Stimulated activated naive CD8-positive, alpha-beta T cell treated with anti-CD3 and anti-CD28 coated beads, Interleukin-15, amount 100 ng/mL, for 72 hours (primary cell): ENCODE measurements at places on chromosomes 1 and 21.

- no peak for DNase-seq
Measured at GRCh38 chr1:91651661-91652071, 151.0 kb downstream of the CDC7 start.

GRCh38 chr1:237411621-237412020, 369.6 kb downstream of the RYR2 start:
- no peak for DNase-seq

- DNase-seq, result no peak
Measured at GRCh38 chr1:209703834-209704504, 677 bp upstream of the HSD11B1 start.

DNA sequence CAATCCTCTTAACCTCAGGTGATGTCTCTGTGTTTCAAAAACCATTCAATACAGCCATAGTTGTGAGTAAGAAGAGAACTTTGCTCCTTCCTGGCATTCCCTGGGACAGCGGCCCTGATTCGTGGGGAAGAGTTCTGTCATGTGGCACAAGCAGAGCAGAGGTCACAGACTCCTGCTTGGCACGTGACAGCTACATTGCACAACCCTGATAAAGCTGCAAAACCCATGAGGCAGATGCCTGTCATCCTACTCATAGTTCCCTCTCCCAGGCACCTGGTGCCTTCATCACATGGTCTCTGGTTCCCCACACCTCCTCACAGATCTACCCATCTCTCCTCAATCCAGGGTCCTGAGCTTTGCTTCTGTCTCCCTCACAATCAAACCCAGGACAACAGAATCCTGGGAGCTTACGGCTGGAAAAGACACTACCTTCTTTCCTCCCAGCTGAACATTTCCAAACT, 70.8 kb downstream of the PLPP3 start:
- no peak for DNase-seq

GRCh38 chr1:211035821-211036380, 98.0 kb downstream of the KCNH1 start:
- DNase-seq, result no peak

- DNase-seq, result no peak
Measured at GRCh38 chr1:236836157-236836556, 41.1 kb downstream of the MTR start.

GRCh38 chr21:16504766-16505165, 775.0 kb downstream of the USP25 start:
- no peak for DNase-seq

DNA sequence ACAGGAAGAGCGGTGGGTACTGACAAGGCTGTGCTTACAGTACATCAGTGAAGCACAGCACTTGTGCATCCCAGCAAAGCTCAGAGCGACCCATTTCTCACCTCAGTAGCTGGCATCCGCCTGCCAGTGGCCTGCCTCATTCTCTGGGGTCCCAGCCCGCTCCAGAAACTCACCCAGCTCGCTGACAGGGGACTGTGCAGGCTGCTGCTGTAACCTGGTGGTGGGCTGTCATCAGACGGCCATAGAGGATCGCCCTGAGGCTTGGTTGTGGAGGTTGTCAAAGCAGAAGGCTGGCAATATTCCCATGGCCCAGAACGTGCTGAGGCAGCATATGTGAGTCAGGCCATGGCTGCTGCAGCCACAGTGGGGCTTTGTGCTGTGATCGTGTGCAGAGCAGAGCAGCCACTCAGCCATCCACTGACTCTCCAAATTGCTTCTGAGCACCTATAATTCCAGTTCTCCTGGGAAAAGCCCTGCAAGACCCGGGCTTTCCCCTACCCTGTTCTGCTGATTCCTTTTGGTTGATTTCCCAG, 13.6 kb upstream of the GPR137B start:
- DNase-seq, result no peak

- no peak for DNase-seq
Measured at GRCh38 chr1:86436041-86436440, 12.1 kb downstream of the CLCA2 start.

GRCh38 chr1:40161888-40162397, 756 bp downstream of the RLF start:
- DNase-seq, result no peak

- DNase-seq, result peak; percentile 43
Measured at GRCh38 chr1:153679337-153680119, 1.0 kb downstream of the NPR1 start.

DNA sequence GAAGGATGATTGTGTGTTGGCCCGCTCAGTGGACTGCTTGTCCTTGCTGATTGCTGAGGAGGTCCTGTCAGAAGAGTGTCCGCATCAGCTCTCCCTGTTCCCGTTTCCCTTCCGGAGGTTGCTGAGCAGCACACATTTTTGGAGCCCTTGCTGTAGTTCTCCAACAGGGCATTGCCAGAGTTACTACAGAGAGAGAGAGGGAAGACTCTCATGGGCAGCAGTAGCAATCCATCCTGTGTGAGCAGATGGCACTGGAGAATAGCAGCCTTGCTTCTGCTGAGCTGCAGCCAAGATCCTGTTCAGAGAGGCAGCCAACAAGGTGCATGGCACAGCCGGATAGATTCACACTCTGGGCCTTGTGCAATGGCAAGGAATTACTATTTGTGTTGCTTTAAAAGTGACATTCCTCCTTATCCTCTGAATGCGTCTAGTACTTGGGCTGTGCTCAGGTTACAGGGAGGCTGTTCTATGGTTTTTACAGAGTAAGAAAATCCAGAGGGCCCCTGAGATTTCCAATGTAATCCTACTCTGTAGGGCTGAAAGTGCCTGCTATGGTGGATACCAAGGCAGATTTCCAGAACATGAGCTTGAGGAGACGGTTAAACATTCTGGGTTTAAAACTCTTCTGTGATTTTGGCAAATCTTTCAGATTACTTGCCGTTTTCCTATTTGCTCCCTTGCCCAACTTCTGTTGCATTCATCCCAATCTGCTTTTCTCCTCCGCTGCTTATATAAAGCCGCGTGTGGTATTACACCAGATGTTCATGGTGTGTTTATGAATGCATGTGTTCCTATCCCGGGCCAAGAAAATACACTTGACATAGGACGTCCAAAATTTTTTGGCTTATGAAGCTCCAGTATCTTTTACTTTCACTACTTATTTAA, 27.4 kb downstream of the AK4 start:
- DNase-seq, result no peak

GRCh38 chr1:168235548-168235885, 9.7 kb downstream of the SFT2D2 start:
- no peak for DNase-seq

DNA sequence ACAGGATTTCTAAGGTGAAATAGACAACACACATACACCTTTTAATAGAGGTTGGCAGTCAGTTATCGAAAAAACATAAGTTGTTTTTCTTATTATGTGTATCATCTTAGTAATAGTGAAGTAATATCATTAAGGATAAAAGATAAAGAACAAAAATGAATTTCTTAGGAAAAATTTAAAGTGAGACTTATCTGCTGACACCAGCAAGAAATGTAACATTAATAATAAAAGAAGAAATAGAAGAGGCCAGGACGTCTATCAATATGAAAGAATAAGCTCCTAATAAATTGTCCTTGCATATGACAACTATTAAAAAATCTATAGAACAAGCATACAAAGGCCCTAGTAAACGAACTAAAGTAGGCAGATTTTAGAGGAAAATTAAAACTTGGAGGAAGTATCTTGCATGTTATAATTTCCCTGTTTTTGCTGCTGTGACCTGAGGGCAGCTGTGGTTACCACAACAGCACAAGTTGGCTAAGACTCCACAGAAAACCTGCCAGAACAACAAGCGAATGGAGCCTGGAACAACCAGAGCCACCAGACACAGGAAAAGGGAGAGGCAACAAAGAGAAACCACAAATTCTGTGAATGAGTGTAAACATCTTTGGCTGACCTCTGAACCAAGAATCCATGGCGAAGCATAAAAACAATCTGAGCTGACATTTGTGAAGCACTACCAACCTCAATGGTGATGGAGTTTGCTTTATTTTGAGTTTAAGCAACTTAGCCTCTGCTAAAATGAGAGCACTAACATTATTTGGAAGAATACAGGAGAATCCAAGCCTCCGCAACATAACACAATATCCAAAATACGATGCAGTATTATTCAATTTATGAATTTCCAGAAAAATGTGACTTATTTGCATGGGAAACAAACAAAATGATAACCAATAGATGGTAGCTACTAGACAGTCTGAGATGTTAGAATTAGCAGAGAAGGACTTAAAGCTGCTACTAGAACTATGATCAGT, 207.5 kb downstream of the KCNT2 start:
- DNase-seq, result no peak

DNA sequence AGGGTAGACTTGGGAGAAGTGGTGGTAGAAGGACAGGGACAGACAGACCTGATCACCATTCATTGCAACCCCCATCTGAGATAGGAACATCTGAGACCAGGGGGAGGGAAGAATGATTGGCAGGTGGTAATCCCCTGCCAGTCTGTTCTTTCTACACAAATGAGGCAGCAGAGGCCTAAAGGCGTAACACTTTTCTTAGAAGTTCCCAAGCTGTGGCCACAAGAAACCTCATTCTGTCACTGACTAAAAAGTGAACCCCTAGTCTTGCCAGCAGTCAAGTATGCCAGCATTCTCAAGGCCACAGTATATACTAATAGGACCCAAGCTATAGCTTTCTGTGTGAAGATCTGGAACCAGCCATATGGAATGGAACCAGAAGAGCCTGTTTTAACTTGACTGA, 638.0 kb downstream of the KCNT2 start:
- no peak for DNase-seq

- no peak for DNase-seq
Measured at GRCh38 chr1:56511364-56511763, 68.0 kb downstream of the PLPP3 start.

DNA sequence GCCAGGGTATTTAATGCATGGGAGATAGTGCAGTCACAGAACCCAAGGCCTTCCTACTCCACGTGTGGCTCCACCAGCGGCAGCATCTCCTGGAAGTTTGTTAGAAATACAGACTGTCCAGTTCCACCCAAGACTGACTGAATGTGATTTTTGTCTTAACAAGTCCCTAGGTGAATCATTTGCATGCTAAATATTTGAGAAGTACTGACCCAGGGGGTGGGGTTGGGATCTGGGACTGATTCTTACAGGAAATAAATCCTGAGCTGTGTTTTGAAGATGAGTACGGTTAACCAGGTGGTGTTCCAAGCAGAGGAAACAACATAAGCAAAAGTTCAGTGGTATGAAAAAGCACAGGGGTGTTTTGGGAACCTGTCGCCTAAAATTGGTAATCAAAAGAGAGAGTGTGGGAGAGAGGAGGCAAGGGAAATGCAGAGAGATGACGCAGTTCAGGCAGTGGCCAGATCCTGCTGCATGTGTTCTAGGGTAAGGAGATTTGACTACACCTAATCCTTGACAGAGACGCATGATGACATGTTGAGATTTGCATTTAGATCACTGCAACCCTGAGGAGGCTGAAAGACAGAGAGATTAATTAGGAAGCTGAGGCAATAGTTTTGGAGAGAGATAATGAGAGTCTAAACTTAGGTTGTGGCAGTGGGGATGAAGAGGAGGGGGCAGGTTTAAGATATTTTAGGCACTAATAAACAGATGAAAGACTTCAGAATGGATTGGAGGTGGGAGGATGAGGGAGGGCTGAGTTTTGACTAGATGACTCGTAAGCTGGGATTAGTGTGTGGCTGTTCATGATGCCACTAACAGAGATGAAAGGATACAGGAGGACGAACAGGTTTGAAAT, 3.7 kb upstream of the ZNF326 start:
- DNase-seq, result no peak

- DNase-seq, result no peak
Measured at GRCh38 chr1:147168626-147169058, 3.6 kb downstream of the PRKAB2 start.

DNA sequence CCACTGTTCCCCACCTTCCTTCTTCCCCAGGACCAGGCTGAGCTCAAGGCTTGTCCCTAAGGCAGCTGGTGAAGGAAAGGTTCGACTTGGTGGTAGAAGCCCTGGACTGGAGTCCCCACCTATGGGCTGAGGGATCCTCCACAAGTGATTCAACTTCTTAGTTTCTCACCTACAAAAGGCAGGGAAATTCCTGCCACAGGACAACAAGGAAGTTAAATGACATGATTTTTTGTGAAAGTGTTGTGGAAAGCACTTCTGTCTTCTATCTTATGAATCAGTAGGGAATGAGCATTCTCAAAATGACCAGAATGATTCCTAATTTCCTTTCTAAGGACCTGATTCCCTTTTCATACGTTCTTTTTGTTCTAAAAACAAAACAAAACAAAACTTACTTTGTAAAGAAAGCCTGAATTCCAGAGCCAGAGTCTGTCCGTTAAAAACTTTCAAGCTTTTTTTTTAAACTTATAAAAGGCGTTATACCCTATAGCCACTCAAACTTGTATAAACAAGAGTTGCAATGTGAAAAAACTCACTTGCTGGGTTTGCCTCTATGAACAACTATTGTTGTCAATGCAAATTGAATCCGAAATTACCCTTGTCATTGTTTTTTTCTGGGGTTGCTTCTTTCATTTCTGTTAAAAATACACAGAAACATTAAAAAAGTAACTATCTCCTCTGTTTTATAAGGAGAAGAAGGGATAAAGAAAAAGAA, 12.2 kb downstream of the KCNJ15 start:
- DNase-seq, result no peak

- DNase-seq, result peak; percentile 25
Measured at GRCh38 chr1:243946946-243947345, 96.9 kb upstream of the AKT3 start.

GRCh38 chr1:85300140-85300539, 23.7 kb upstream of the BCL10 start:
- DNase-seq, result no peak

GRCh38 chr1:168386949-168387586, 106.4 kb downstream of the TBX19 start:
- peak; percentile 56 for DNase-seq

GRCh38 chr21:37916310-37917051, at the start of gene KCNJ6:
Gene KCNJ6 (minus strand): TSS chr21:37916457. CDS start chr21:37840682, 75,775 bp downstream.
- DNase-seq, result no peak

GRCh38 chr1:25806418-25806817, 6.4 kb downstream of the SELENON start:
- DNase-seq, result no peak

DNA sequence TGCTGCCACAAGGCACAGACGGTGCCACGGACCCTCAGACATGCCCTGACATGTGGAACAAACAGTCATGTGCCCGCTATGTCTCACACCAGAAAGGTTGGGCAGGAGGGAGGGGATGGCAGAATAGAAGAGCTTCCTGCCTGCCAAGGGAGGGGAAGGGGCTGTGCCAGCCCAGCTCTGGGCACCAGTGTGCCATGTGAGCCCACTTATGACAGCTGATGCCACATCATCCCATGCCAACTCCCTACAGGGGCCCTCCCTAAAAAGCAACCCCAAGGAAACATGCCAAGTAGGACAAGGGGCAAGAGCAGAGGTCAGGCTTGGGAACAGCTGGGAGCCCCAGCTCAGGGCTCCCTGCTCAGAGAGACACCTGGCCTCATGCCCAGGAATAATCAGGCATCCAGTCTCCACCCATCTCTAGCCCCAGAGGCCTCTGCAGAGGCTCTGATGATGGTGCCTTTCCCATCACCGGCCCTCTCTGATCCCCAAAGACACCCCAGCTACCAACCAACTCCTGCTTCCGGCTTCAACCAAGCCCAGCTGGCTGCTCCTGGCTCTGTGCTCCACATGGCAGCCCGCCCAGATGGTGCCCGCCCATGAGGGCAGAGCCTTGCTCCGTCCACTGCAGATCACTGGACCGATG, 10.3 kb downstream of the ADGRB2 start:
- no peak for DNase-seq
